ENCODE measurements at places on chromosomes 3 and 15.

DNA sequence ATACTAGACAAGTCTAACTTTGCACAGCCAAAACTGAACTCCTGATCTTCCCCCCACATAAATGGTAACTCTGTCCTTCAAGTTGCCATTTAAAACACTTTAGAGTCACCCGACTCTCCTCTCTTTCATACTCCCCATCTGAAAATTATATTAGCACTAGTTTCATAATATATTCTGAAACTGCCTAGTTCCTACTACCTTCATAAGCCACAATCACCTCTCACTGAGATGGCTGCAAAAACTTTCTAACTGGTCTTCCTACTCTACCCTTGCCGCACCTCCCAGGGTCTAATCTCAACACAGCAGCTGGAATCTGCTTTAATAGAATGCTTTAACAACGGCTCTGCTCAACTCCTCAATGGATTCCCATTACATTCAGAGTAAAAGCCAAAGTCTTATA is 55.0 kb downstream of the GLB1 start:
- no peak for DNase-seq

GRCh38 chr15:92527197-92527596 is 128.4 kb downstream of the FAM174B start:
- no peak for DNase-seq

- no peak for DNase-seq
Observed at GRCh38 chr3:129676985-129677384, 70.5 kb upstream of the PLXND1 start.

DNA sequence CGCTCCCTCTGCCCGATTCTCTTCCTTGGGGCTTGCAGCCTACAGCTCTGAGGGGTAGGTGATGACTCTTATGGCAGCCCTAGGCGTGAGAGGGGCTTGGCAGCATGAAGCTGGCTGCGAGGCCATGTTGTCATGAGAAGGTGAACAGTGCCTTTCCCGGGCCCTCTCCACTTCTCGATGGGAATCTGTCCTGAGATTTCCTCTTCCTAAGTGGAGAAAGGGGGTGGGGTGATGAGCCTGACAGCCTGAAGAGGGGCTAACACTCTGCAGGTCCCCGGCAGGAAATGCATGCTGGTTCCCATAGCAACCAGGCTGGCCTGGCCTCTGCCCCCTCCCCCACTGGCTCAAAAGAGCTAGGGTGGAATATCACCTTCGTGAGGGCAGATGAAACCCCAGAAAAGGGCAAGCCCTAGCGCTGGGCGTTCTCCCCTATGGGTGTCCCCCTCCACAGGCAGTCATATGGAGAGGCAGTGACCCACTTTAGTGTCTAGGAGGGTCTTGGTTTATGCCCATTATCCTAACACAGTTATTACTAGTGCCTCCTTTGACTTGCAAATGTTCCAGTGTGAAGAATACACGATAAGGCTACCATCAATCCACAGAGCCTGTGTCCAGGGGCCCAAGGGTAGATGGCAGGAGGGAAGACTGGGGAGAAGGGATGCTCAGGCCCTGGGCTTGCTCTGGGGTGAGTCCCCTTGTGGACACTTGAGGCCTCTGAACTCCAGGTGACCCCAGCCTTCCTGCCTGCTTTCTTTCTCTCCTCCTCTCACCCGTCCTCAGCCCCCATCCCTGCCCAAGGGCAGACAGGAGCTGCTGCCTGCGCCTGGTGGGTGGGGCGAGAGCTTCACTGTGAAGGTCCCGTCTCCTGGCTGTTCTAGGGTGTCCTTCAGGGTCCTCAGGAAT is 13.2 kb downstream of the EPHB3 start:
- DNase-seq, result no peak

DNA sequence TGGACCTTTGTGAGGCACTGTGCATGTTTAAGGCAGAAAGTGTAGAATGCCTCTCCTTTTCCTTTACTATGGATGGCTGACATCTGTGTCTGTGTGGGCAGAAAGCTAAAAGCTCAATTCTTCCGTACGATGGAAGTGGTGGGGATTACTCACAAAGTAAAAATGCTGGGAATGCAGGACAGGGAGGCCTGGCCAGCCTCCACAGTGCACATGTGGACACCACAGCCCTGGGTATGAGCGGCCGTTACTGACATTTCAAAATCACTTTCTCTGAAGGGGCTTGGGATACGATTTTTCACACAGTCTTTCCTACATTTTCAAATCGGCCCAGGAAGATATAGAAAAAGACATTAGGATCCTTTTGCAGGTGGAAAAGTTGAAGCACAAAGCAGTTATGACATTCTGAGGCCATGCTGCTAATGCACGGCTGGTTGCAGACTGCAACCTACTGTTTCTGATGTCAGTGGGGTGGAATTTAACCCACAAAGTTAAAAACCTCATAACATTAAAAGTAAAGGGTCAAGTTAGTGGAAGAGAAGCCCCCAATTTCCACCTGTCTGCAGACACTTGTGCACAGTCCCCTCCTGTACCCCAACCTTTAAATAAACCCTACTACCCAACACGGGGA is 27.9 kb downstream of the EHD4 start:
- DNase-seq, result no peak

- no peak for DNase-seq
Observed at GRCh38 chr3:87969620-87970019, 89.2 kb downstream of the CGGBP1 start.

DNA sequence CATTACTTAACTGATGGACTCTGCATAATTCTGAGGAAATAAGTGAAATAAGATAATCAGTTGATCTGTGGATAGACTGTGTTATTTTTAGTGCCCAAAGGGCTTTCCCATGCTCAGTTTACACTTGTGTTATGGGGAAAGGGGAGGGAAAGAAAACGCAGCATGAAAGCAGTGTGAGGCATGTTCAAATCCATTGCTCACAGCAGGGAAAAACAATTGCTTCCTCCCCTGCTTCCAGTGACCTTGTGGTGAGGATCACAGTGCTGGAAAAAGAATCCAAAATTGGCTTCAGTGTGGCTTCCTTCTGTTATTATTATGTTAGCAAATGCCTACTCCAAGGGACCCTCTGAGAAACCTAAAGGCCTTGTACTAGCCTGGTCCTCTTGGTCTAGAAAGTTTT is 285.1 kb upstream of the CDIN1 start:
- no peak for DNase-seq
